ENCODE measurements at places on chromosomes 6 and 20. TPM values are rescaled to one million over a fixed set of nuclear protein-coding genes. Genes with fewer than 3 reads are reported as not detected.

Gene SYS1
- polyA plus RNA-seq, result 29.0 TPM

DNA sequence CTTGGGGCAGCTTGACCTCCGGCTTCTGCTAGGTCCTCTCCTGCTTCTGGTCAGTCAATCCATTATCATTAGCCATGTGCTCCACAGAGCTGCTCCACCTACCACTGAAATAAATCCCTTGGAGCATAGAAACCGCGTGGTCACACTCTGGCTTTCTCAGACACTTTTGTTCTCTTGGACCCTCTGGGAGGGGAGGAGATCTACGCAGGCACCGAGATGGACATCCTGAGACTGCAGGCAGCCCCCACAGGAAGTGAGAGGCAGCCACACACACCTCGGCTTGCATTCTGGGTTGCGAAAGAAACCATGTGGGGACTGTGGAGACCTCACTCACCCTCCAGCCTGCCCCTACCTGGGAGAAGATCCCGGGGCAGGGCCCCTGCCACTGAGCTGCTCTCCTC, 79.5 kb downstream of the FYN start:
- DNase-seq, result no peak

GRCh38 chr6:151005896-151006632, 140.6 kb downstream of the MTHFD1L start:
- no peak for DNase-seq

Gene LY6G6F
- polyA plus RNA-seq, result 0.81 TPM

DNA sequence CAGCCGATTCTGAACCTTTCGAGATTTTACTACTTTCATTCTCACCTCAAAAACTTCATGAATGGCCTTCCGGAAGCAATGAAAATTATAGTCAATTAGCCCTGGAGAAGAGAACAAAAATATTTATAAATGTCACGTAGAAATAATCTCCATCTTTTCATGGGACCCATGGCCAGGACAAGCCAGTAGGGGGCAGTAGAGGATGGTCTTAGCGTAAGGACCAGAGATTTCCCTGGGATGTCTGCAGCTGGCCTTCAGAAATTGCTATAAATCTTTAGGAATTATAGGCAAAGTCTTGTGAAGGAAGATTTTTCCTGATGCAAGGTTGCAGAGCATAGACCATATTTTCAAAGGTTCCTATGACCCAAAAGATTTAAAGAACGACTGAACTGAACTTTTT, 15.6 kb upstream of the UBE2J1 start:
- peak; percentile 40 for DNase-seq

GRCh38 chr20:62962891-62963613, 10.5 kb downstream of the SLC17A9 start:
- DNase-seq, result no peak

Gene TNFAIP3
- polyA plus RNA-seq, result 8.3 TPM

DNA sequence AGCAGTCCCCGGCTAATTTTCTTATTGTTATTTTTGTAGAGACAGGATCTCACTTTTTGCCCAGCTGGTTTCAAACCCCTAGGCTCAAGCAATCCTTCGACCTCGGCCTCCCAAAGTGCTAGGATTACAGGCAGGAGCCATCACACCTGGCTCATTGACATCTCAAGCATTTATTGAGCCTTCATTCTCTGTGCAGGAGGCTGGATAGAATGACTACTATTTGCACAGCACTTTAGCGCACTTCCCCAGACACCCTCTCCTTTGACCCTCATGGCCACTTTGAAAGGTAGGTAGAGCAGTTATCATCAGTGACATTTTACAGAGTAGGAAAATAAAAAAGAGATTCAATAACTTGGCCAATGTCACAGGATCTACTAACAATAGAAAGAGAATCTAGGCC, 124.0 kb upstream of the STXBP5 start:
- DNase-seq, result no peak

Gene NRSN1
- polyA plus RNA-seq, result 0.85 TPM

DNA sequence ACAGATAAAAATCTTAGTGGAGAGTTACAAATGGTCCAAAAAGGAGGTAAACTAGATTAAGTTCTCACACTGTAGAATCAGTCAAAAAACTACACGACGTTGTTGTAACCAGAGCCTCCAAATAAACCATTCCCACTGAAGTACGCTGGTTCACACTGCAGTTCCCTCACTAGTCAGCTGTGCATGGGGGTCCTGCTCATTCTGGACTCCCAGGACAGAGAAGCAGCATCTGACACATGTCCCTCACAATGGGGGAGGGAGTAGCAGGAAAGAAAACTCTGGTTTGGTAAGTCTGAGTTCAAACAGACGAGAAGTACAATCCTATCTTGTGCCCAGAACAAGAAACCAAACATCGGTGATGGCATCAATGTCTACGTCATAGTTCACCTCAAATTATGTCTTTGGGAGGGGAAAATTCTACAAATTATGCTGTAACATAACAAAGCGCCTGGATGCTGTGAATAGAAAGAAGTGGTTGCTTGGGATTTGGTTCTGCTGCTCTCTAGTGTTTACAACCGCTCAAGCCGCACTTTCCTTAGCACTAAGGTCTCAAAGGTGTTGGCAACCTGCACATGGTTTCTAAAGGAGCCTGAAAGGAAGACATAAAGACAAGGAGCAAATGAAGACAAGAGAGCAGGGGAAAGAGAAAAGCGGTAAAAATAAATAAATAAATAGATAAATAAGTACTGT, 208.0 kb downstream of the GMDS start:
- DNase-seq, result no peak

Gene IMPG1
- 1.3 TPM for polyA plus RNA-seq

- no peak for DNase-seq
Measured at GRCh38 chr6:131819572-131820124, 11.8 kb downstream of the ENPP1 start.

GRCh38 chr20:49894073-49894470, 21.3 kb downstream of the SPATA2 start:
- DNase-seq, result no peak
